Activated CD4-positive, CD25-positive, alpha-beta regulatory T cell treated with anti-CD3 and anti-CD28 coated beads, Interleukin-2, amount 50 U/mL, for 16 hours (primary cell): ENCODE measurements at places on chromosomes 1 and 21.

DNA sequence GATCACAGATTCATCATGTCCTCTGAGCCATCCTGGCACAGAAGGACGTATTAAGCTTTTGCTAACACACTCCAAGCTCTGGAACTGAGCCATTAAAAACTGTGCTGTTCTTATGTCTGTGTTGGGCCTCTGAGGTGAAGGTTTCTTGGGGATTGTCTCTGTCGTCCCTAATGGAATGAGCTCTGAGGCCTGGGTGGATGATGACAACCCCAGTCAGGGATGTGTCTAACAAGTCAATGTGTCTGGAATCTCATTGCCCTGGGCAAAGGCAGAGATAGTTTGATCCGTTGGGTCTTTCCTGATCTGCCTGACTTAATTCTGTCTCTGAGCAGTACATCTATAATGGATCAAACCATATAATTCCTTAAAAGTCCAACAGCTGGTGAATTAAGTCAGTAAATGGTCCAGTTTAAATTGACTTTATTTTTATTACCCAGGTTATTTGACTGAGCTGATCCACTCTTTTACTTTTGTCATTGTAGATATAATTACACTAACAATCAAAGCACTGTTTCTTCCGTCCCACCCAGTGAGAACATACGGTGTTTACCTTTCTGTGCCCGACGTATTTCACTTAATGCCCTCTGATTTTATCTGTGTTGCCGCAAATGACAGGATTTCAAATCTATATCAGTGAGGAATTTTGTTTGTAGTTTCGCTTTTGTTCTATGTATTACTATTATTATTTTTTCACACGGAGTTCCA is 38.8 kb upstream of the OR2B11 start:
- DNase-seq, result no peak

DNA sequence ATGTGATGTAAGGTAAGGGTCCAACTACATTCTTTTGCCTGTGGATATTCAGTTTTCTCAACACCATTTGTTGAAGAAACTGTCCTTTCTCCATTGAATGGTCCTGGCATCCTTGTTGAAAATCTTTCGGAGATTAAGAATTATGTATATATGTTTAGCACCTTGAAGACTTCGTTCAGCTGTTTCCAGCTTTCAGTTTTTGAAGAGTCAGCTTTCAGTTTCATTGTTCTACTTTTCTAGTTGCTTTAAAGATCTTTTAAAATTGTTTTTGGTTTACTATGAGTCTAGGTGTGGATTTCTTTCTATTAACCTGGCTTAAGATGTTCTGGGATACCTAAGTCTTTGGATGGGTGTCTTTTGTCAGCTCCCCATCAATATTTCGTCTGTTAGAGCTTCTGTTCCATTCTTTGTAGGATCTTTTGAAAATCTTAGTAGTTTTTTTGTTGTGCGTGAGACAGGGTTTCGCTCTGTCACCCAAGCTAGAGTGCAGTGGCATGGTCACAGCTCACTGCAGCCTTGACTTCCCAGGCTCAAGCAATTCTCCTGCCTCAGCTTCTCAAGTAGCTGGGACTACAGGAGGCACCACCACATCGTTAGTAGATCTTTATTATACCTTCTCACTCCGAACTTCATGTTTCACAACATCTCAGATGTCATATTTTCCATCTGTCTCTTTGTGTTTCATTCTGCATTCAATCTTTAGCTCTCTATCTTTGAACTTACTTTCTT is 353.5 kb upstream of the B3GALT2 start:
- no peak for DNase-seq

- DNase-seq, result no peak
These were observed 61.6 kb downstream of the DHRS3 start for GRCh38 chr1:12556368-12556930.

DNA sequence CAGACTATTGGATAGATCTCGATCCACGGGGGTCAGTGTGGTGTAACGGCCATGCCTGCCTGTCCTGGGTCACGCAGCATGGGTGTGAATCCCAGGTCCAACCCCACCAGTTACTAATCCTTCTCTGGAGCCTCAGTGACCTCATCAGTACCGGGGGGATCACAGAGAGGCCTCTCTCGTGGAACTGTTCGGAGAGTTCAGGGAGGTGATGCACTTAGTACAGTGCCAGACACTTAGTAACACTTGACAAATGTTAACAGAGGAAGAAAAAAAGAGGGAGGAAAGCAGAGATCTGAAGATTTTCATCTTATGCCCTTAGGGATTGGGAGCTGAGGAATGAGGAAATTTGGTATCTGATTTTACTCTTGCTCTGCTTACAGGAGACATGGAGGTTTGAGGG is 2.9 kb downstream of the ABCA4 start:
- DNase-seq, result no peak

- DNase-seq, result no peak
These were observed 141.7 kb downstream of the GALNT2 start for GRCh38 chr1:230208619-230209261.

DNA sequence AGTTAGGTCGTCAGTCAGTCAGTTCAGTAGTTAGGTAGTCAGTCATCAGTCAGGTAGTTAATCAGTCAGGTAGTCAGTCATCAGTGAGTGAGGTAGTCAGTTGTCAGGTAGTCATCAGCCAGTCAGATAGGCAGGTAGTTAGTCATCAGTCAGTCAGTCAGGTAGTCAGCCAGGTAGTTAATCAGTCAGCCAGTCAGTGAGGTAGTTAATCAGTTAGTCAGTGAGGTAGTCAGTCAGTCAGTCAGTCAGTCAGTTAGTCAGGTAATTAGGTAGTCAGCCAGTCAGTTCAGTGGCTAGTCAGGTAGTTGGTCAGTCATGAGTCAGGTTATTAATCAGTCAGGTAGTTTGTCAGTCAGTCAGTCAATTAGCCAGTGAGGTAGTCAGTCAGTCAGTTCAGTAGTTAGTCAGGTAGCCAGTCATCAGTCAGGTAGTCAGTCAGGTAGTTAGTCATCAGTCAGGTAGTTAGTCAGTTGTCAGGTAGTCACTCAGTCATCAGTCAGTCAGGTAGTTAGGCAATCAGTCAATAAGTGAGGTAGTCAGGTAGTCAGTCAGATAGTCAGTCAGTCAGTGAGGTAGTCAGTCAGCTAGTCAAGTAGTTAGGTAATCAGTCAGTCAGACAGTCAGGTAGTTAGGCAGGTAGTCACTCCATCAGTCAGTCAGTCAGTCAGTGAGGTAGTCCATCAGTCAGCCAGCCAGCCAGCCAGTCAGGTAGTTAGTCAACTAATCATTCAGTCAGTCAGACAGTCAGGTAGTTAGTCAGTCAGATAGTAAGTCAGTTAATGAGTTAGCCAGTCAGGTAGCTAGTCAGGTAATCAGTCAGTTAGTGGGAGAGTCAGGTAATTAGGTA is 16.2 kb downstream of the KRTAP10-1 start:
- no peak for DNase-seq

- no peak for DNase-seq
These were observed 97.2 kb downstream of the ACTL8 start for GRCh38 chr1:17852383-17852782.

GRCh38 chr1:113940365-113941244 is 11.5 kb downstream of the HIPK1 start:
- DNase-seq, result no peak

- DNase-seq, result no peak
These were observed 7.7 kb downstream of the ENSA start for GRCh38 chr1:150621497-150622302.

GRCh38 chr1:115090540-115090939 is 1.2 kb upstream of the TSPAN2 start:
- DNase-seq, result no peak

GRCh38 chr1:12798911-12799310 is 7.7 kb downstream of the PRAMEF1 start:
- DNase-seq, result no peak

GRCh38 chr1:166827426-166827825 is 11.8 kb upstream of the POGK start:
- DNase-seq, result no peak

- DNase-seq, result no peak
These were observed 32.8 kb upstream of the DNASE2B start for GRCh38 chr1:84365225-84366221.

GRCh38 chr1:91070298-91070697 is 48.5 kb upstream of the ZNF644 start:
- no peak for DNase-seq

- no peak for DNase-seq
These were observed 66.1 kb upstream of the CHODL start for GRCh38 chr21:18178509-18178908.

DNA sequence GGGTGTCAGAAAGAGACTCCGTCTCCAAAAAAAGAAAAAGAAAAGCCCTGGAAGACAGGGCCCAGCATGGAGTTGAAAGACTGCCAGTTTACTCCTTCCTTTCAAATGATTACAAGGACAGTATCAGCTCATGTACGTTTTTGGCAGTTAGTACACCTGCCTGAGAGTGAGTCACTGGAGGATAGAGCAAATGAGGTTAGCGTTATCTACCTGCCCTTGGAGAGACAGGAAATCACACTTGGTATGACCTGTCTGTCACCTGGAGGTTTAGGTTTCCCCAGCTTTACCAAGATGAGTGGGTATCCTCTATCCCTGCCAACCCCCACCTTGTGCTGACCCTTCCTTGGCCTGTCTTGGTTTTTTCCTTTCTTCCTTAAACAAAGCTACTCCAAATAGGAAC is 96.8 kb upstream of the BMP8A start:
- DNase-seq, result no peak

GRCh38 chr1:51421964-51422363 is 91.6 kb upstream of the TTC39A start:
- no peak for DNase-seq

DNA sequence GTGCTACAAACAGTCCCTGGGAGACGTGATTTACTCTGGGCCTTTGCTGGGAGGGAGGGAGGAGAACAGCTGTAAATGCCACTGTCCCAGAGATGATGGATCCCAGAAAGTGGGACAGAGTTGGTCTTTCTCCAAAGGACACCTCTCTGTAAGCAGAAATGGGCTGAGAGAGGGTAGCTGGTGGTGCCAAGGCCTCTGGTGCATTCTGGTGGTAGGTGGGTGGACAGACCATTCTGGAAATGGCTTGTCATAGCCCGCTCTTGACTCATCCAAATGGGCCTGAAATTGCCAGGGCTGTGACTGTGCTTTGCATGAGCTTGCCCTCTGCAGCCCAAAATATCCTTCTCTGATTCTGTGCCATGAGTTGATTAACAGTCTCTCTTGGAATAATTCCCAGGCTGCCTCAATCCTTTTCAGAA is 36.1 kb downstream of the CCDC185 start:
- DNase-seq, result no peak

GRCh38 chr1:6445062-6445763 is 20.6 kb downstream of the ESPN start:
- DNase-seq, result no peak

- no peak for DNase-seq
These were observed 25.7 kb upstream of the ERICH3 start for GRCh38 chr1:74699331-74699730.

- no peak for DNase-seq
These were observed 1.0 kb downstream of the ZBTB17 start for GRCh38 chr1:15974855-15975254.

DNA sequence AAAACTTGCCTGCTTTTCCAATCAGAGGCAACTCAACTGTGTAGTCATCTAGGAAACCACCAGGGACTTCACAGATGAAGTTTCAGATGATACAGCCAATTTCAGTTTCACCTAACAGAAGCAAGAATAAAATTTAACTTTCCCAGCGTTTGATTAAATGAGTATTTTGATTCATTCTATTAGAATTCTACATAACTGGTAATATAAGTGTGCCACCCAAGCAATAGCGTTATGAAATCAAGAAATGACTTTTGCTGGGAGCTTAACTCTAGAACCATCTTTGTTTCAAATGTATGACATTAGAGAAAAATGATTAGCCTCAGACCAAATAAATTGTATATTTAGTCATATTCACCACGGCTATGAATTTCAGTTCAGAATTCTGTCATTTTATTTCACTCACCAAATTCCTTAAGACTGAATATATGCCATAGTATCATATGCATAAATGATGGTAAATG is 239.3 kb downstream of the NRIP1 start:
- no peak for DNase-seq

GRCh38 chr1:32048440-32048839 is 24.3 kb upstream of the TMEM39B start:
- DNase-seq, result no peak

- DNase-seq, result no peak
These were observed 35.0 kb downstream of the TMCC2 start for GRCh38 chr1:205262731-205263171.

- DNase-seq, result no peak
These were observed 75.5 kb downstream of the KCNN3 start for GRCh38 chr1:154794608-154795007.

- no peak for DNase-seq
These were observed 11.9 kb upstream of the TARDBP start for GRCh38 chr1:11000526-11000925.

GRCh38 chr1:229582011-229582694 is 23.6 kb upstream of the ABCB10 start:
- DNase-seq, result no peak

- no peak for DNase-seq
These were observed 5.3 kb upstream of the CDCP2 start for GRCh38 chr1:54158071-54158470.

DNA sequence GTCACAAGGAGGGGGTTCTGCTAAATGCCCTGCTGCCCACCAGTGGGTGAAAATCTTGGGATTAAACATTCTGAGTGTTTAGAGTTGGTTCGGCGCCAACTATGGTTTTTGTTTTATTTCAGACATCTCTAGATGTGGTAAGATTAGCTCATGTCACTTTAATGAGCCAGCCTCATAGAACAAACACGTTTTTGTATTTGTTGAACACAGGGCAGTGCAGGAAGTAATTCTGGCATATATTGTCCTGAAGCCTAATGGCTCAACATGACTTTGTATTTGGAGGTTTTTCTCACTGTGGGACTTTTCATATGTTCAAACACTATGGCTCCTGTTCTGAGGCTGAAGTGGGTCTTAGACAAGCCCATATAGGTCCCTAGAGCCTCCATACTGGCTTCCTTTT is 107.8 kb downstream of the NGF start:
- no peak for DNase-seq

- no peak for DNase-seq
These were observed 35.1 kb downstream of the RABGAP1L start for GRCh38 chr1:174194461-174194860.

- no peak for DNase-seq
These were observed at the start of gene LPAR3 for GRCh38 chr1:84892705-84893618. Gene LPAR3, minus strand, starts transcription at chr1:84893206. Its CDS starts 27,086 bp downstream, at chr1:84866120.

DNA sequence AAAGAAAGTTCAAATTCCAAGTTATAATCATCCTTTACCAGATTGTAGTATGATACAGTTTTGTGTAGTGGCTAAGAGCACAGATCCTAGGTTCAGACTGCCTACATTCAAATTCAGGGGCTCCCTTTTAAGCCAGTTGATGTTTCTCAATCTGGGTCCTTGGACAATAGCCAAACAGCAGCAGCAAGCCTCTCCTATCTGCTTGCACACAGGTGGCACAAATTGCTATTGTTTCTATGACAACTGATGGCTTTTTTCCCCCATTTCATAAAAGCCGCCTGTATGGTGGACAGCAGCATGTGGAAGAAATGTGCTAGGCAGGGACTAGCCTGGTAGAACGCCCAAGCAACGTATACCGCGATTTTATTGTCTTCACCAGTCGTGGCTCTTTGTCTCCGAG is 76.5 kb downstream of the S1PR1 start:
- no peak for DNase-seq

- no peak for DNase-seq
These were observed 177.4 kb upstream of the NRIP1 start for GRCh38 chr21:15241997-15242736.
